ENCODE measurements at places on chromosomes 16 and 17.

DNA sequence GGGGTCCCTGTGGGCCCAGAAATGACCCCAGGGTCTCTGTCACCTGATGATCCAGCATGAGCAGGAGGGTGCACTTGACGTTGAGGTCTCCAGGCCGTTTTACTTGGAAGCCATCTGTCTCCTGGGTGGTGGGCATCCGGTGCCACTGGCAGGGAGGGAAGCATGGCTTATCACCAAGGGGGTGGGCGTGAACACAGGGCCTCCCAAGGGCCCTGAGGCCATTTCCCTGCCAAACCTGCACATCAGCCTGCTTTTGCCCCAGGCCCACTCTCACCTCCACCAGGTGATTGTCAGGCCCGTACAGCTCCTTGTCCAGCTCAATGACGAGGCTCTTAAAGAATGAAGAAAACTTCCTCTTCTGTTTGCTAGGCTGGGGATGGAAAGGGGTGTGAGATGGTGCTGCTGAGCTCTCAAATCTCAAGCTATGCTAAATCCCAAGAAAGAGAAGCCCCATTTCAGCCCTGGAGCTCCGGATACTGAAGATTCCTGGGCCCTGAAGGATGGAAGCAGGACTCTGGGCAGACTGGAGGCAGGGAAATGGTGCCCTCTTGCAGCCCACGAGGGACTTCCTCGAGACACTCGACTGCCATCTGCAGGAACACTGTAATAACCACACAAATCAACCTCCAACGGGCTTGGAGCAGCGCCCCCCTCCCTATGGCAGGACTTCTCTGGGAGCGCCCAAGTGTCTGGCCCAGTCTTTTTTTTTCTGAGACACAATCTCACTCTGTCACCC lies 7.1 kb upstream of the FTSJ3 start:
- DNase-seq, result no peak

DNA sequence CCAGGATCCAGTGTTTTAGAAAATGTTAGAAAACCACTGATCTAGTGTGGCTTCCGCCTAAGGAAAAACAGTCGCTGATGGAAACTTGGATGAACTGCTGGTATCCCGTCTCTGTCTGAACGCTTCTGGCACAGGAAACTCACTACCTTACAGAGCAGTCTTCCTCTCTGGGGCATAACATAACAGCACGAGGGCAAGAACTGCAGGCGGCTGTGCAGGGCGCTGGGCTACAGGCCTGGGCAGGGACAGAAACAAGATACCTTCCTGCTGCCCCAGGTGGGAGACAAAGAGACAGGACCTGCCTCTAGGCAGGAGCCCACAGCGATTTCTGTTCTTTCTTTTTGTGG lies 10.5 kb downstream of the MXRA7 start:
- DNase-seq, result no peak

GRCh38 chr16:58040945-58041627 lies 15.5 kb downstream of the MMP15 start:
- no peak for DNase-seq

DNA sequence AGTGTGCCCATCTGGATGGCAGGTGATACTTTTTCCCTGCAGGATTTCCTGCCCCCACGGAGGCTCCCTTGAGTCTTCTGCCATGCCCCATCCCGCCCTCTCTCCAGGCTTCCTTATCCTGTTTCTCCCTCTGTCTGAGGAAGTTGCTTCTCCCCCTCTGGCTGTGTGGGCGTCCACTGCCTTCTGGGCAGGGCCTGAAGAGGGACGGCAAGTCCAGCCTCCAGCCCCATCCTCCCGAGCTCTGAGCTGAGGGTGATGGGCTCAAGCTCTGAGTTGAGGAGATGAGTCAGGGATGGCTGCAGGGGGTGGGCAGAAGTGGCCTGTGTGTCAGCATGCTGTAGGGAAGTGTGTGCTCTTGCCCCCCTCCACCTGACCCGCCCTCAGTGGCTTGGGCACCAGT lies 14.2 kb upstream of the RAP1GAP2 start:
- no peak for DNase-seq

GRCh38 chr16:4142268-4142667 lies 26.0 kb upstream of the ADCY9 start:
- DNase-seq, result no peak

DNA sequence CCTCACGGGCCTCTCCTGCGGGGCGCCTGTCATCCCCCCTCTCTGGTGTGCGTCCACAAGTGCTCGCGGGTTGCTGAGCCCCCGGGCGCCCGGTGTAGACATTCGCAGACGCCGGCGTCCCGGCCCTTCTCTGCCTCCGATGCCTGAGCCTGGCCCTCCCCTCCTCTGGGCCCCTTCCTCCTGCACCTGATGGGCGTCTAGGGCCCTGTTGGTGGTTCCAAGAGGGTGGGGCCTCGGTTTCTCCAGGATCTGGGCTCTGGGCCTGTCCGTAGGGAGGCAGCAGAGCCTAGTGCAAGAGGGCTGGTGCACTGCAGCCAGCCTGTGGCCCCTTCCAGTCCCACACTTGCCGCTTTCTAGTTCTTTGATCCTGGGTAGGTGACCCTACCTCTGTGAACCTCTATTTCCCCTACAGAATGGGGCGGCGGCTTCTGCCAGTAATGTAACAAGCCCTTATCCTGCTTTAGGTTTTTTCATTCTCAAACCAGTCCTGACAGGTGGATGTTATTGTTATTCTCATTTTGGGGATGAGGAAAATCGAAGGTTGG lies 623 bp downstream of the E4F1 start:
- no peak for DNase-seq

DNA sequence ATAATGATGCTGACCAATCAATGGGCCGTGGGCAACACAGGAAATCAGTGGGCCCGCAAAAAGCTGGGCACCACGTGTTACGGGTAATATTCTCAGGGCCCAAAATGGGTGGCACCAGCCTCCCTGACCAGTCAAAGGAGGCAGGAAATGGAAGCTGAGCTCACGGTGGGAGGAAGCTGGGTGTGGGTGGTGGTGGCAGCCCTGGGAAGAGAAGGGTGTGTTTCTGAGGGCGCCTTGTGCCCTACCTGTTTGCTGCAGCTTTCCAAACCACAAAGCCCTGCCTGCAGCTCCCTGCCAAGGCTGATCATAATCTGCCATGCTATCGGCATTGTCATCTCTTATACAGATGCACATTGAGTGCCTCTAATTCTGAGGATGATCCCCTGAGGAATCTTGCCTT lies 457.9 kb downstream of the SLC39A11 start:
- no peak for DNase-seq

DNA sequence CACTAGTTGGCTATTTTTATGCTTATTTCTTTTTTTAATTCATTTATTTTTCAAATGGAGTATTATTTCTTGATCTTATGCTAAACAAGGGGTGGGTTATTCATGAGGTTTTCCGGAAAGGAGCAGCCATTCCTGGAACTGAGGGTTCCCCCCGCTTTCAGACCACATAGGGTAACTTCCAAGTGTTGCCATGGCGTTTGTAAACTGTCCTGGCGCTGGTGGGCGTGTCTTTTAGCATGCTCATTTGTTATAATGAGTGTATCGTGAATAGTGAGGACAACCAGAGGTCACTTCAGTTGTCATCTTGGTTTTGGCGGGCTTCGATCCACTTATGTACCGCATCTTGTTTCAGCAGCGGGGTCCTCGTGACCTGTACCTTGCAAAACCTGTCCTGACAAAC lies 29.6 kb upstream of the ASGR2 start:
- no peak for DNase-seq

DNA sequence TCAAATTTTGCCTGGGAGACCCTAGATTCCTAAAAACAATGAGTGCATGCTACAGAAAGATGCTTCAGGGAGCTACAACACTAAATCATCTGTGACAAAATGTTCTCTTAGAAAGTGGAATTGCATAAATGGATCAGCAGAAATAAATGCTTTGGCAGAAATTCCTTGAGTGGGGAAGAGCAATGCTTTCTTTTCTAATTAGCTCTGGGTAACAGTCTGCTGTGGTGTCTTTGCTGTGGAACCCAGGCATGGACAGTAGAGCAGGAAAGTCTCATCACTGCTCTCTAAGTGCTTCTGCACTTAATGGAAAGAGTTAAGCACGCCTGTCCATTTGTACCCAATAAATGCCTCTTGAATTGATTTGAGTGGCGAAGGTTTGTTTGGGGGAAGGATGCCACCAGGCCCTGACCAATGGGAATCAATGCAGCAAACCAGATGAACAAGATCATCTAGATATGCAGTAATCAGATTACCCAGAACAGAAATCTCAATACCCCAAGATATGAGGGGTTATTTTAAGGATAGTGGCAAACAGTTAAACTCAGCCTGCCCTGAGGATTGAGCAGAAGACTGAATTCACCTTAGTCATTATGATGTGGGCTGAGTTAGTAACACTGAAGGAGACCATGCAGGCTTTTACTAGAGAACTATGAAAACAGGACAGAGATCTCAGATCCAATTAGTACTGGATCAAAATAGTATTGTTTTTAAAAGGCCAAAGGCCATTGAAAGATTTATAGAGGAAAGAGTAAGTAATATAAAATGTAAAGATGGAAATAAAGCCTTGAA lies 13.6 kb downstream of the HLF start:
- DNase-seq, result no peak

DNA sequence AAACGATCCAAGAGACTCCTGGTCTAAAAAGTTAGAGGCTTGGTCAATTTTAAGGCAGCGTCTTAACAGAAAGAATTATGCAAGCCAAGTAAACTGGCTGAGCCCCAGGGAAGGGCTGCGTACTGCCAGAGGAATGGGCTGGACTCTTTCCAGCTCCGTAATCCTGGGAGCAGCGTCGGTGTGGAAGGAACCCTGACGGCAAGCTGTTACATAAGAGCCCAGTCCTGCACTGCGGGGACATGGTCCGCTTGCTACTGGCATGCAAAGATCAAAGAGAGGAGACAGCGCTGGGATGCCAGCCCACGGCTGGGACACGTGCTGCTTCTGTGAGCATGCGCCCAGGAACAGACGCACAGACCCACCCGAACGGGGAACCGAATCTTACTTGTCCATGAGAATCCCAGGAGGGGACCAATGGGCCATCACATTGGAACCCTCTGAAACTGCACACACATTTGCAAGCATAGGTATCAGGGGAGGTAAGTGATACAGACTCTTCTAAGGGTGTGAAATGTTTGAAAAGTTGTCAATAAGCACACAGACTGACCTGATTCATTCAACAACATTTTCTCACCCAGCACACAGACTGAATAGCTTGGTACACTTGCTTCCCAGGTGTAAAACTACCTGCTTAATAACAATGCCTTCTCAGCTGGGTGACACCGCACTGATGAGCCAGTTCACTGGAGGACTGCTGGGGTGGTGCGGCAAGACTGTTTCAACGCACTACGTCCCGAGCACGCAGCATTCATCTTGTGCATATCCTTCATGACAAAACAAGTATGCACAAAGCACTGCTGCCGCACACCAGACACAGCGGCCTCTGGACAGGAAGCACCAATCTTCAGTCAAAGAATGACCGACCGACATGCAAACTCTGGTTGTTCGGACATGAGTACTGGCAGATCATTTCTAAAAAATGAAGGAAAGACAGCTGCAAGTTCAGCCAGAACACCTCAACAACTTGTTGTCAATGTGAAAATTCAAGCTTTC lies 94.9 kb downstream of the ANKRD11 start:
- DNase-seq, result no peak

GRCh38 chr17:58811290-58811689 lies 55.6 kb downstream of the PPM1E start:
- no peak for DNase-seq

- no peak for DNase-seq
These were observed 29.9 kb downstream of the TRAF4 start for GRCh38 chr17:28773736-28774135.

DNA sequence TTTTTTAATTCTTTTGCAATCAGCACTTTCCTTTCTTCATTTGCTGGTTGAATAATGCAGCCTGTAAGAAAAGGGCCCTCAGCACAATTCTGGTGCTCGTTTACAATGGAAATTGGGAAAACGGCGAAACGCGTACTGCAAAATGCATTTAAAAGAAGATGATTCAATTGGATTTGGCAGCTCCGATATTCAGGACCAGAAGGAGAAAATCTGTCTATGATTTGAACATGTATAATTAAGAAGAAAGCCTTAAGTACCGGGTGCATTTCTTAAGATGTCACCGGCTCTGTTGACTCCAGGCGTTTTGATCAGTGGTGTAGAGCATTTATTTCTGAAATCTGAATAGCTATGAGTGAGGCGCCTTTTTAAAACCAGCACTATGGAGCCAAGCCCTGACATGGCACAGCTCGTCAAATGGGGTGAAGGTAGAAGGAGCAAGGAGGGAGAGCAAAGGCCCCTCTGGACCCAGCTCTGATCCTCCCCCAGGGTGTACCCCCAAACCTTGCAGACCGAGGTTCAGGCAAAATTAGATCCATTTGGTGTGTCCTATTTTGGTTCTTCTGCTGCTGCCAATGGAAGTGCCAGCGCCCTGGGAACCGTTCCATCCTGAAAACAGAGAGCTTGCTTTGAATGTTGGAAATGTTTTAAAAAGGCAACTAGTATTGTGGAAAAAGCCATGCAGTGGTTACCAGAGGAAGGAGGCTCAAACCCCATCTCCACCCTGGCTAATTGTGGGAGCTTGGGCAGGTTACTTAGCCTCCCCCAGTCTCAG lies 161.4 kb upstream of the RPL38 start:
- no peak for DNase-seq

DNA sequence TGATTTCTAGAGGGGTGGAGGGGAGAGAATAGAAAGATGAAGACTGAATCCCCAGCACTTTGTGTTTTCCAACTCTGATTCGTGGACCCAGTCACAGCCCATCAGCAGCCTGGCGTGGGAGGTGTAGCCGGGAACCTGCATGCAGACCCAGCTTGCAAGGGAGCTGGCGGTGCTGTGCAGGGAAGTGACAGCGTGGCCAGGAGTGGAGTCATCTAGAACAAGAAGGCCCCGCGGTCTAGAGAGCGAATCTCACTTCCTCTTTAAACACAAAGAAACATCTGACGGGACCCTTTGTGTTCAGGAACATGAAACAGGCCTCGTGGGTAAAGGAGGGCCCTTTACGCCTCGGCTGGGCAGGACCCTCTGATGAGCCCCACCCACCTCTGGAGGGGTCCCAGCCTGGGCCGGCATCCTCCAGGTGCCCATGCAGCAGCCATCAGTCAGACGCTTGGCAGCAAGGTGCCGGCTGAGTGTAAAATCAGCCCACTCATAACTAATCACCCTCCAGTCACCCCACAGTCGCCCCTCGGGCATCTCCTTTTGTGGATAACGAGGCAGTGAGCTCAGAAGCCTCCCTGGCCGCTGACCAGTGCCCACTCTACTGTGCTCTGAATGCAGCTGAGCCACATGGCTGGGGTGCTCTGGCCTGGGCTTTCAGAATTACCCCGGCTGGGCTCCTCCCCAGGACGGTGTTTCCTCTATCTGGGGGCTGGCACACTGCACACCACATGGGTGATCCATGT lies 4.4 kb downstream of the SNAI3 start:
- no peak for DNase-seq

DNA sequence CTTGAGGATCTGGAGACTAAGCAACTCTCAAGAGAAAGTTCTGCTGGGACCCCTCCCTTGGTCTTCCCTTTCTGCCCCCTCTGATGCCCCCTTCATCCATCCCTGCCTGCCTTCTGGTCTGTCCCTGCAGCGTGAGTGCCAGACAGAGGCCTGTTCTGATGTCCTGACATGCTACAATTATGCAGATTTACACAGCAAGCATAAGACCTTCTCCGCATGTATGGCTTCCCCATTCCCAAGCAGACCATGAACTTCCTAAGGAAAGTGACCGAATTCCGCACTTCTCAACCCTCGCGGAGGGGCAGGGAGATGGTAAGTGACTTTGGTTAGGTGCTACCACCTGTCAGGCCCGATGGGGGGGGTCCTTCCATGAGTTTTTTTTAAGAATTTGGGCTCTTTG lies 150.1 kb upstream of the SDK2 start:
- DNase-seq, result no peak

GRCh38 chr16:47523342-47524006 lies 62.3 kb downstream of the PHKB start:
- DNase-seq, result no peak
